ENCODE measurements at places on chromosomes 7 and 10.

GRCh38 chr7:45155941-45156340 is 1.6 kb upstream of the RAMP3 start:
- DNase-seq: no peak

DNA sequence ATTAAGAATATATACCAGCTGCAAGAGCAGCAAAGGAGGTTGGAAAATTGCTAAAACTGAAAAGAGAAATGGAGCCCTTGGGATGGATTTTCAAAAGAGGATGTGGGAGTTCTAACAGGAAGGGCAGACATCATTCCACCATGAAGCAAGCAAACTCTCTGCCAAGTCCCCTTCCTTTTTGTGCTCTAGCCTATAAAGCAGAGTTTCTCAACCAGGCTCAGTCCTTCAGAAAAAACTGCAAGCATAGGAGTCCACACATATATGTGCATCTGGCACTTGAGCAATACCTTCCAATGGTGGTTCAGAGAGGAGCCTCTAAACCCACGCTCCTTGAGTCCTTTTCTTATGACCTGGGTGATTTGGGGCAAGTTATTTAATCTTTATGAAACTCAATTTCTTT is 98.6 kb upstream of the MKX start:
- DNase-seq: no peak

DNA sequence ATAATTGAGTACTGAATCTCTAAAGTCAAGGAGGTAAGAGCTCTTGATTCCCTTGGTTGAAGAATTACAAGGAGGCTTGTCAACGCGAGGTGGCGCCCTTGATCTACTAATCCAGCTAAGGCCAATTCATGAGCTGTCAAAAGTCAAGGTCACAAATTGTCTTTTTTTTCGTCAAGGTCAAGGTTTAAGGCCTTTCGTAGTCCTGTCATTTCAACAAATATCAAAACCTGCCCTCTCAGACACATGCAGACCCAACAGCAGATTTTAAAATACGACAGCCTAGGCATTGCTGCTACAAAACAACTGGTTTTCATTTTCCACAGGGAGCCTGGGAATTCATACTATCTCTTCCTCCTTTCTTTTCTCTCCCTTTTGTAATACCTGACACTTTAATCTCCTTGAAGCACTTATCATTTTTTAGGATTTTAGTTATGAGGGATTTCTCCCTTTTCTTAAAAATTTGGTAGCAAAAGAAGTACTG is 3.6 kb downstream of the HOXA13 start:
- peak; percentile 46 for DNase-seq

DNA sequence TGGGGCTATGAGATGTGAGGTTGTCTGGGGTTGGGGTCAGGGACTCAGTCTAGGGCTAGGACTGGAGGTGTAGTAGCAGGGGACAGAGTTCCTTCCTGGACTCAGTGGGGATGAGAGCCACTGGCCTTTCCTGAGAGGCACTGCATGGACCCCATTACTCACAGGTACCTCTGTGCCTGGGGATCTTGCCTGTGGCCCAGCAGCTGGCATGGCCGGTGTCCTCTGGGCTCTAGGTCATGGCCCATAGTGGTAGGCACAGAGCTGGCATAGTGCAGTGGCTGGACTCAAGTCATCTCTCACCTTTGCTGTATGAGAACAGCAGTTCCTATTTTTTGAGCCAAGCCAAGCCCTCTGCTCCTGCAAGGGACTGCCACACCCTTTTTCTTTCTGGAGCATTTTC is 51.9 kb downstream of the NEURL1 start:
- DNase-seq: no peak

DNA sequence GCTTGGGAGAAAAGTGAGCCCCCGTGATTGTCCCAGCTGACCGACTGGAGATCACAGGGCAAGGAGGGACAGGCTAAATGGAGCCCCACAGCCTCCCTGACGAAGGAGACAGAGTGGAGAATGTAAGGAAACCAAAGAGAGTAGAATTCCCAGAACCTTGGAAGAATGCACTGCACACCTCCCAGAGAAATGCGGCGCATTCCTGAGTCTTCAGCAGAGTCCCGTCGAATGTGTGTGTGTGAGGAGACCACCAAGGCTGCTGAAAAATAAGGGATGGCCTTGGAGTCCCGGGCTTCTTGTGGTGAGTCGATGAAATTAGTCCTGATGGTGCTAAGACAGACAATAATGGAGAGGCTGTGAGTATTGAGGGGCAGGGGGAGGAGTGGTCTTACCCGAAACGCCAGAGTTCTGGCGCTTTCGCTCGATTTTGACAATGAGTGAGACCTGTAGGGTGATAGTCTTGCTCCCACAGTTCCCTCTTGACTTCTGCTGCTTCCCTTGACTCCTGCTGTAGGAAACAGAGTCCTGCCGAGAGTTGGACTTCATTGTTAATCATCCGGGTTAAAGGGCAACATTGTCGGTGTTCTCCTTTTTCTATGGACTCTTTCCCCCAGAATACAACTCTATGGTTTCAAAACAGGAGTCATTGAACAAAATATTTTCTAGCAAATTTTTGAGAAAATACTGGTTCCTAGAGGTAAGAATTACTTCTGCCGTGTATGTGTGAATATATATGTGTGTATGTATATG is 103.2 kb downstream of the CNNM2 start:
- DNase-seq: no peak

Data from amniotic stem cell (primary cell).